Peyer's patch (tissue), 4 donors: ENCODE measurements at places on chromosomes 16 and 17. TPM values are rescaled to one million over a fixed set of nuclear protein-coding genes. Genes with fewer than 3 reads are reported as not detected.

Gene HIGD1B
- total RNA-seq, result not detected

- no peak for DNase-seq
These were observed 147.3 kb downstream of the SNX11 start for GRCh38 chr17:48254896-48255295.

DNA sequence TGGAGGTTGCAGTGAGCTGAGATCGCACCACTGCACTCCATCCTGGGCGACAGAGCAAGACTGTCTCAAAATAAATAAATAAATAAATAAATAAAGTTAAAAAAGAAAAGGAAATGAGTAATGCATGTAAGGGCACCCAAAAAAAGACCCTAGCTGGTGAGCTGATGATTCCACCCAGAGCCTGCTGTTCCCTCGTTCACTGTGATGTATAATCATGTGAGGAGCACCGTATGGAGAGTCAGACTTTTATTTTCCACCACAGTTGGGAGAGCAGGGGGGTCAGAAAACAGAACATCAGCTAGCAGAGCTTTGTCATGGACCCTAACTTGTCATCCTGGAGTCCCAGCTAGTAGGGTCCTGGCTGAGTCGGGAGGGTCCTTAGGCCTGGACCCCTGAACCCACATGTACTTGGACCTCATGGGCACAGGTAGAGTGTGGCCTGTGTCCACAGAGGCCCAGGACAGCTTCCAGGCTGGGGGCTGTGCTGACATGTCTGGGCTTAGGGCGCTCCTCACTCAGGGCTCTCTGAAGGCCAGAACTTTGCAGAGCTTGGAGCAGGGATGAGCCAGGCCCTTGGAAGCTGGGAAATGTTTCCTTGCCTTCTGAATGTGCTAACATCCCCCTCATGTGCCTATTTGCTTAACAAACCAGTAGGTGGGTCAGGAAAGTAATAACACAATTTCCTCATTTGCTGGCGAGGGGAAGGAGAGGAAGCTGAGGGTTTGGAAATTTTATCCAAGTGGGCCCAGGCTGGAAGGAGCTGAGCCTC lies 18.8 kb upstream of the LASP1NB start:
- no peak for DNase-seq

DNA sequence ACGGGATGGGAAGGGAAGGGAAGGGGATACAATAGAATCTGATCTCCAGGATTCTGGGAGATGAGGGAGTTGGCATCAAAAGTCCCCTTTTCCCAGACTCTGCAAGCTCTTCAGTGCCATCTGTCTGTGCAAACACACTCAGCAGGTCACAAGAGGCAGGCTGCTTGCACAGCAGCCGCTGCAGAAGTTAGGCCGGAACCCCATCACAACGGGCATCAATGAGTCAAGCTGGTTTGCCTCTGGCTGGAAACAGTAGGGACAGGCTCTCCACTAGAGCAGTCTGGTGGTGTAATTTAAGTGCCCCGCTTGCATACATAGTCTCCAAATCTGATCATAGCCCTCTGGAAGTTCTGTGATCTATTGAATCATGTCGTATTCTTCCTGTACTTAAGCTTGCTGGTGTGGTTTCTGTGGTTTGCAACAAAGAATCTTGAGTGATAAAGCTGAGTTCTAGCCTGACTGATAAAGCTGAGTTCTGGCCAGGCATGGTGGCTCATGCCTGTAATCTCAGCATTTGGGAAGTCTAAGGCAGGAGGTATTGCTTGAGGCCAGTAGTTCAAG lies 33.7 kb upstream of the KDM8 start:
- DNase-seq, result peak; percentile 76

Gene RNF112
- 47.0 TPM for total RNA-seq

- no peak for DNase-seq
These were observed 29.9 kb downstream of the MIS12 start for GRCh38 chr17:5516060-5516792.
